ENCODE measurements at places on chromosomes 11 and 22. TPM values are rescaled to one million over a fixed set of nuclear protein-coding genes. Genes with fewer than 3 reads are reported as not detected.

DNA sequence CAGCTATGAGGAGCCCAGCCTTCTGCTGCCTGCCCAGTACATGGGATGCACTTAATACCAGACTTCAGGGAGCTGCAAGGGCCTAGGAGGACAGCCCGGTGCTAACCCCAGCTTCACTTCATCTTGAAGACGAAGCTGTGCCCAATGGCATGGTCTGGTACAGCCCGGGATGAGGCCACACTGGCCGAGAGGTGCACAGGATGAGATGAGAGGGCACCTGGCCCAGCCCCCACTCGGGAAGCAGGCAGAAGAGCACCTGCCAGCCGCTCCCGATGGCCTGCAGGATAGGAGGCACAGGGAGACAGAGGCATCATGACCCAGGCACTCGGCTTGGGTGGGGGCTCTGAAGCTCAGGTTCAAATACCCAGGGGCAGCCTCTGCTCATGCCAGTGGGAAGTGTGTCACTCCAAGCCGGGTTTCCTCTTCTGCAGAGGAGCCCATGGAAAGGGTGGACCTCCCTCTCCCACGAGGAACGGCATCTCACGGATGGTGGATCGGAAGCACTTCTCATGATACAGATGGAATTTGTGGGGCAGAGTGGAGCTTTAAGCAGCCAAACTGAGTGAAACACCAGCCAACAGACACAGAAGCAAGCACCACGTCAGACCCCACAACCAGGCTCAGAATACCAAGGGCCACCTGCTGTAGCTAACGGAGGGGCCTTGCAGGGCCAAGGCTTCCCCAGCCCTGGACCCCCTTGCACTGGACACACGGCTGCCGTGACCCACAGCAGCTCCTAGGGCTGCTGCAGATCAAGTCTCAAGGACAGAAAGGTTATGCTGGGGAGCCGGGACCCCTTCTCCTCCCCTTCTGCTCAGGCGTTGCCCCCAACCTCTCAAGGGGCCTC is 875.2 kb downstream of the BRD1 start:
- no peak for DNase-seq

DNA sequence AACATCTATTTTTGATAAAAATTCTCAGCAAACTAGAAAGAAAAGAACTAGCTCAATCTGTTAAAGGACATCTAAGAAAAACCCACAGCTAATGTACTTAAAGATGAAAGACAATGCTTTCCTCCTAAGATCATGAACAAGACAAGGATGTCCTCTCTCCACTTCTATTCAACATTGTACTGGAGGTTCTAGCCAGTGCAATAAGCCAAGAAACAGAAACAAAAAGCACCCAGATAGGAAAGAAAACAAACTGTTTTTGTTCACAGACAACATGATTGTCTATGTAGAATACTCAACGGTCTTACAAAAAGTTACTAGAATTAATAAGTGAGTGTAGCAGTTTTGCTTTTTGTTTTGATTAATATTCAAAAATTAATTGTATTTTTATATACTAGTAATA is 7.8 kb downstream of the CD3D start:
- no peak for DNase-seq

Gene F2
- not detected for total RNA-seq

Gene FOLR2
- total RNA-seq, result not detected

- DNase-seq, result no peak
Observed at GRCh38 chr11:123258877-123259276, 63.8 kb upstream of the CLMP start.

GRCh38 chr11:134800826-134801225 is 388.8 kb upstream of the B3GAT1 start:
- DNase-seq, result no peak

DNA sequence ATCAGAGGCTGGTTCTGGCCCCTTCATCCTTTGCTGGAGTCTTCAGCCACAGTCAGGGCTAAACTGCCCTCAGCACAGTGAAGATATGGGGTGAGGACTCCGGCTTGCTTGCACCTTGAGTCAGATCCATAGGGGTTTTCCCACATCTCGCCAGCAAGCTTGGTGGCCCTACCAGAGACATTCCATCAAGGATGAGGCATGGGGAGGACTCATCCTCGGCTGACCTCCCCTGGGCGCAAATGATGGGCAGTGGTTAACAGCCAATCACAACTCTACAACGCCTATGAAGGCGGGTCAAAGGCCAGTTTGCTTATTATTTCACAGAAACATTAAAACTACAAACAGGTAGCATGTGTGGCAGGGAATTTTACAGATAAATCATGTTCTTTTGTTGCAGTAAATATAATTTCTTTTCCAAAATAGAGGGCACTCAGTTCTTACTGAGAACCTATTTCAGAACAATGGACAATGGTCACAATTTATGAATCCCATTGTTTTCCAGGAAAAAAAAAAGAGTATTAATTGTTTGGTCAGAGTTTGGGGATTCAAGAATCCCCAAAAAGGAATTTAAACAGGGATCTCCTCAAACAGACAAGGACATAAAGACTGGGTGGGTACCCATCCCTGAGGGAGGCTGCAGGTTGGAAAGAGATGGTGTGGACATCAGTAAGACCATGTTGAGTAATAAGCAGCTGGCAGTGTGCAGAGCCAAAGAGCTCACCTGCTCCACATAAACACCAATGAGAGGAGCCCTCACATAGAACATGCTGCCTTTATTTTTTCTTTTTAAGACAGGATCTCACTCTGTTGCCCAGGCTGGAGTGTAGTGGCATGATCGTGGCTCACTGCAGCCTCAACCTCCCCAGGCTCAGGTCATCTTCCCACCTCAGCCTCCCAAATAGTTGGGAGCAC is 14.8 kb downstream of the PLAAT3 start:
- peak; percentile 83 for DNase-seq

GRCh38 chr22:30245985-30246813 is at the start of gene LIF:
LIF (minus strand) TSS chr22:30246759; CDS start chr22:30246695, 64 bp downstream.
- DNase-seq, result no peak

Gene LBHD1
- total RNA-seq, result 6.6 TPM

Gene SLN
- total RNA-seq, result 0.17 TPM

DNA sequence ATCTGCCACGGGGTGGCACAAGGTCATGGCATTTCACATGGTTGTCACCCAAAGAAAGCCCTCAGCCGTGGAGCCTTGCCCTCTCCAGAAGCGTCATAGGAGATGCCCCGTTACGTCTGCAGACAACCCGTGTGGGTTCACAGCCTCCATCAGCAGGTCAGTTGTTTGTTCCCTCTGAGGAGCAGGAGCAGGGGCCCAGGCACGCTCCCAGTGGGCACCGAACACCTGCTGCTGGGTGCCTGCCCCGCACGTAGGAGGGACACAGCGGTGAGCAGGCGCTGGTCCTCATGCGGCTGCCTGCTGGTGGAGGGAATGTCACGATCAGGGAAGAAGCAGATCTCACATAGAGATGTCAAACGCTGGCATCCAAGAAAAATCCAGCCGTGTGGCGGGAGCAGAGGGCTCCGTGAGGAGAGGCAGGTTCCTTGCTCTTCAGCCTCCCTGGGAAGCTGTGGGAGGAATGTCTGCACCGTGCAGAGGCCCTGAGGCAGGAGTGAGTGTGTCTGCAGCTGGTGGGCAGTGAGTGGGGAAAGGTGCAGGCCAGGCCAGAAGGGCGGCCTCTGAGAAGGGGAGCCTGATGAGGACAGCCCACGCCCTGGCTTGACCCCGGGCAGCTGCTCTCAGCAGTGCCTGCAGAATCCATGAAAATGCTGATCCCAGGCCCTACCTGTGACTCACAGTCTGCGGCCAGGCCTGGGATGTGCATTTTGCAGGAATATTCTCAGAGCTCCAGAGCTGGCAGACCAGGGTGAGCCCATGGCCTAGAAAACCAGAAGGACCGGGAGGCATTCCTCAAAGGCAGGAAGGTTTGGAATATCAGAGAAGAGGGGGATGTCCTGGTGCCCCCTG is 36.4 kb upstream of the TH start:
- no peak for DNase-seq

- DNase-seq, result peak; percentile 70
Observed at GRCh38 chr11:107044503-107044902, 26.2 kb upstream of the GUCY1A2 start.

- peak; percentile 93 for DNase-seq
Observed at GRCh38 chr11:97722065-97722464, 1298.7 kb upstream of the CNTN5 start.

DNA sequence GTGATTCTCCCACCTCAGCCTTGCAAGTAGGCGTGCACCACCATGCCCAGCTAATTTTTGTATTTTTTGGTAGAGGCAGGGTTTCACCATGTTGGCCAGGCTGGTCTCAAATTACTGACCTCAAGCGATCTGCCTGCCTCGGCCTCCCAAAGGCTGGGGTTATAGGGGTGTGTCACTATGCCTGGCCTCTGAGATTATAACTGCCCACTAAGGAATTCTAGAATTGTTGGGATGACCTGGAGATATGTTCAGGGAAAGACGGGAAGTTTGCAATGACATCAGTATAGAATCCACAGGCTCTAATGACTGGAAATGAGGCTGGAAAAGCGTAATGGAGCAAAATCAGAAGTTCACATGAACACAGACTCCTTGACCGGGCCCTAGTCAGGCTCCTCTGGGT is 62.2 kb downstream of the CLMP start:
- no peak for DNase-seq

Gene KCTD14
- total RNA-seq, result 15.0 TPM

Gene C11orf86
- not detected for total RNA-seq

Gene RCN1
- 156 TPM for total RNA-seq

Gene SCUBE1
- total RNA-seq, result not detected

Gene USH1C
- not detected for total RNA-seq

- peak; percentile 98 for DNase-seq
Observed at GRCh38 chr22:45804986-45805325, 133.3 kb downstream of the ATXN10 start.

DNA sequence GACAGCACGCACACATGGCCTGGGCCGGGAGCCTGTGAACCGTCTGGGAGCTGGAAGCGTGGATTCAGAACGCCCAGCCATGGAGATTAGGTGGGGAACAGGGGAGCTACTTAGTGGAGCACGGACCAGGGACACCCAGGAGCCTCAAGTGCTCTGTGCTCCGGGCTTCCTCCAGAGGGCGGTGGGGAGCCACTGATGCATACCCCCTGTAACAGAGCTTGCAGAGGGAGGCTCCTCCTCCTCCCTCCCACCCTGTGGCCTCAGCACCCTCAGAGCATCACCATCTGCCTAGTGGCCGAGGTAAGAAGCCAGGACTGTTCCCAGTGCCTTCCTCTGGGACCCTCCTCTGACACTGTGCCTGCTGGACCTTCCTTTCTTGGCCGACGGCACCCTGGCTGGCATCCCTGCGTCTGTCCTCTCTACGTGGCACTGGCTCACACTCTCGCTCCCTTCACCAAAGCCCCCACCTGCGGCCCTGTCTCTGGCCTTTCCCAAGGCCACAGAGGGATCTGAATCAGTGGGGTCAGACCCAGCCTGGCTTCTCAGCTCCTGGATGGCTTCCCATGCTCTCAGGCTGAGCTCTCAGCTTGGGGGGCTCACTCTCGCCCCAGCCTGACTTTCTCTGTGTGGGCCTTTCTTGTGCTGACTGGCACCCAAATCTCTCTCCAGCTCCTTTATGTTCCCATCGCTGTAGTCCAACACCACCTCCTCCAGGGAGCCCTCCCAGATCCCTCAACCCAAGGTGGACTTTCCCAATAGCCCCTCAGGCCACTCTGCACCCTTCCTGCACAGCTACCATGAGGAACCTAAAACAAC is 780.9 kb downstream of the BRD1 start:
- DNase-seq, result peak; percentile 48

DNA sequence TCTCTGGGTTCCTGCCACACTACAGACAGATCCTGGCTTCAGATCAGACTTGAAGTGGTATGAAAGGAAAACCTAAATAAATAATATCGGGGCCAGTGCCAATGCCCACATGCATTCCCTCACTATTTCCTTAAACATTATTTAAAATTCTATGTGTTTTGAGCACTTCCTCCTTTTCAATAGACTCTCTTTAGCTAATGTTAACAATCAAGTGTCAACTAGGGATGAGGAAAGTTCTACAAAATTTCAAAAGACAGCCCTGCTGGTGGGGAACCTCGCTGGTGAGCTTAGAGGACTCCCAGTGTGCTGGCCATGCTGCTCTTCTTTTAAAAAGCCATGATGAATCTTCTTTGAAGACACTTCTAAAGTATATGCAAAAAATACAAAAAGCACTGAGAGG is 87.5 kb downstream of the ENTHD1 start:
- DNase-seq, result no peak

Gene TRIM29
- total RNA-seq, result not detected

Gene CYB5R2
- 1.9 TPM for total RNA-seq

GRCh38 chr11:8928981-8929615 is 3.6 kb downstream of the C11orf16 start:
- peak; percentile 46 for DNase-seq

- DNase-seq, result peak; percentile 64
Observed at GRCh38 chr11:72975778-72976521, 161.7 kb downstream of the ATG16L2 start.

Gene OR52H1
- not detected for total RNA-seq

Gene NCF4
- not detected for total RNA-seq
